Liver (tissue), 10 donors: ENCODE measurements at places on chromosomes 11 and 22. TPM values are rescaled to one million over a fixed set of nuclear protein-coding genes. Genes with fewer than 3 reads are reported as not detected.

Gene NCF4
- total RNA-seq: 14.3 TPM

Gene OR9Q2
- not detected for total RNA-seq

Gene CWC15
- 22.1 TPM for total RNA-seq

Gene KCNQ1
- total RNA-seq: 1.3 TPM

Gene TMEM86A
- total RNA-seq: 2.7 TPM

Gene CNIH2
- total RNA-seq: not detected

Gene CDCA5
- 12.0 TPM for total RNA-seq

Gene C11orf87
- total RNA-seq: not detected

Gene GRK3
- total RNA-seq: 6.5 TPM

- no peak for DNase-seq
- no peaks in the 10 kb centered on the region for H3K4me1 ChIP-seq
- no peaks in the 10 kb centered on the region for H3K36me3 ChIP-seq
- H3K27me3 ChIP-seq: no peaks in the 10 kb centered on the region
Measured at GRCh38 chr11:27227736-27228135, 135.3 kb downstream of the CCDC34 start.

DNA sequence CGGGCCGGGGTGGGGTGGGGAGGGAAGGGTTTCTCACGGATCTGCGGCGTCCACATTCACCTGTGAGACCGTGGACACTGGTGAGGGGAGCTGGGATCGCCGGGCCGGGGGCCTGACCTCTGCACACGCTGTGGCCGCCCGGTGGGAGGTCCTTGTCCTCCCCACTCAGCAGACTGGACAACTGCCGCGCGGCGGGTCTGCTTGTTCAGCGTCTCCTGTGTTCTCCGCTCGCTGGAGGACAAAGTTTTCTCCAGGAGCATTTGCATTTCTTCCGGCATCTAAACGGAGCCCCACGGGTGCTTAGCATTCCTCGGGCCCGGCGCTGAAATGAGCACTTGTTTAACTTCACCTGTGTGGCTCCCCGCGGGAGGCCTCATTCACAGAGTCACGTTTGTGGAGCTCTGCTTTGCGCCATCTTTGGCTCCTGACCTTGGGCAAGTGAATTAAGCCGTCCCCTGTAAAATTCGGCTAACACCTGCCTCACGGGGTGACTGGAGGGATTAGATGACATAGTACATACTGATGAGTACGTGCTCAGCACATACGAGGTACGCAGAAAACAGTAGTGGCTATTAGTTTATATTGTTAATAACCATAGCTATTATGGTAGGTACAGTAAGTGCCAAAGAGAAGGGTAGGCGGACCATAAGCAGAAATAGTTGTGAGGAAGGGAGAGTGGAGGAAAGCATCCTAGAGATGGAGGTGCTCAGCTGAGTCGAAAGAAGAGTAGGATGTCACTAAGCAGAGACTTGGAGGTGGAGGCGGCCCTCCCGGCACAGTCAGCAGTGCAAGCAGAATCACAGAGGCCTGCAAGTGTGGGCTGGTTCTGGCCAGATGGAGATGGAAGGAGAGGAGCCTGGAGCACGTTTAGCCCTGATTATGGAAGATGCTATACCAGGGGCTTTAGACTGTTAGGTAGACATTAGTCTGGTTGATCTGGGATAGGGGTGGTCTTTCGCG lies 885 bp downstream of the TRMU start:
- H3K27ac ChIP-seq: peak overlapping the region; percentile 74
- H3K4me3 ChIP-seq: peak overlapping the region; percentile 93
- peak; percentile 46 for DNase-seq
- H3K36me3 ChIP-seq: peaks cover 22% of the 10 kb centered on the region
- peaks cover 7% of the 10 kb centered on the region for H3K4me1 ChIP-seq

DNA sequence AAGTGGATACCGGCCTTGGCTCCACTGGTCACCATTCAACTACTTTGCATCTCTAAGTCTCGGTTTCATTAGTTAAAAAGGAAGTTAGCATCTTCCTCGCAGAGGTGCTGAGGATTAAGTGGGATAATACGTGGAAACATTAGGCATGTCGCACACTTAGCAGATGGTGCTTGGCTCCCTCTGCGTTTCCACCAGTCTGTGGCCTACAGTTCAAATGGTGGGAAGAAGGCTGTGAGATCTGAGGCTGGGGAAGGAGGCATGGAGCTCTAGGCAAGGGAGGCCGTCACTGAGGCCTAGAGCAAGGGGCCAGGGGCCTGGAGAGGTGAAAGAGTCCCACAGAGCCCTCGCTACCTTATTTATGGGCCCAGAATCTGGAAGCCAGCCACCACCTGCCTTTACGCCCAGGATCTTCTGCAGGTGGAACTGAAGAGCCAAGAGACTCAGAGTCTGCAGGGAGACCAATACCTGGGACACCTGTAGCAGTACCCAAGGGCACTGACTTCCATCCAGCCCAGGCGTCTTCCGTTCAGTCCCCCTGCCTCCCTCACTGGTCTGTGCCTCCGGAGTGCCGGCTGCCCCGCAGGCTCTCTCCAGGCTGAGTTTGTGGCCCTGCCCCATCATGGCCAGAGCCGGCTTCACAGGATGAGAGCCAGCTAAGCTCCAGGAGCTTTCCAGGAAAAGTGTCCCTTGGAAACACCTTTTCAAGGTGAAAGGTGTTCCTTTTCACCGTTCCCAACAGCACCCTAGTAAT lies 66.1 kb upstream of the A4GALT start:
- H3K36me3 ChIP-seq: no peaks in the 10 kb centered on the region
- no peak overlapping the region for H3K4me3 ChIP-seq
- H3K4me1 ChIP-seq: no peaks in the 10 kb centered on the region
- H3K27ac ChIP-seq: no peak overlapping the region
- H3K27me3 ChIP-seq: no peaks in the 10 kb centered on the region

DNA sequence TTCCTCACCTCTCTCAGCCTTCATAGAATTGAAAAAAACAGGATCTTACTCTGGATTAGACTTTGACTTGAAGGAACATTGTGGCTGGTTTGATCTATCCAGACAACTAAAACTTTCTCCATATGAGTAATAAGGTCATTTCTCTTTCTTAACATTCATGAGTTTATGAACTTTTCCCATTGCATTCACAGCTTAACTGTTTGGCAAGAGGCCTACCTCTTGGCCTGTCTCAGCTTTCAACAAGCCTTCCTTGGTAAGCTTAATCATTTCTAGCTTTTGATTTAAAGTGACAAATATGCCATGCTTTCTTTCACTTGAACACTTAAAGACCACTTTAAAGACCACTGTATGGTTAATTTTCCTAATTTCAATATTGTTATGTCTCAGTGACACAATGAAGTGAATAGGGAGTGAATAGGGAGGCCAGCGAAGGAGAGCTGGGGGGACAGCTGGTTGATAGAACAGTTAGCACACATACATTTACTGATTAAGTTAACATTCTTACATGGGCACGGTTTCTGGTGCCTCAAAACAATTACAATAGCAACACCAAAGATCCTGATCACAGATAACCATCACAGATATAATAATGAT lies 17.0 kb downstream of the IMMP1L start:
- H3K27ac ChIP-seq: no peak overlapping the region
- no peak for DNase-seq
- no peaks in the 10 kb centered on the region for H3K4me1 ChIP-seq
- no peaks in the 10 kb centered on the region for H3K27me3 ChIP-seq
- no peak overlapping the region for H3K4me3 ChIP-seq

GRCh38 chr22:41481131-41481830 lies 12.4 kb downstream of the ACO2 start:
- H3K36me3 ChIP-seq: no peaks in the 10 kb centered on the region
- H3K27me3 ChIP-seq: no peaks in the 10 kb centered on the region
- no peak overlapping the region for H3K4me3 ChIP-seq
- DNase-seq: no peak

DNA sequence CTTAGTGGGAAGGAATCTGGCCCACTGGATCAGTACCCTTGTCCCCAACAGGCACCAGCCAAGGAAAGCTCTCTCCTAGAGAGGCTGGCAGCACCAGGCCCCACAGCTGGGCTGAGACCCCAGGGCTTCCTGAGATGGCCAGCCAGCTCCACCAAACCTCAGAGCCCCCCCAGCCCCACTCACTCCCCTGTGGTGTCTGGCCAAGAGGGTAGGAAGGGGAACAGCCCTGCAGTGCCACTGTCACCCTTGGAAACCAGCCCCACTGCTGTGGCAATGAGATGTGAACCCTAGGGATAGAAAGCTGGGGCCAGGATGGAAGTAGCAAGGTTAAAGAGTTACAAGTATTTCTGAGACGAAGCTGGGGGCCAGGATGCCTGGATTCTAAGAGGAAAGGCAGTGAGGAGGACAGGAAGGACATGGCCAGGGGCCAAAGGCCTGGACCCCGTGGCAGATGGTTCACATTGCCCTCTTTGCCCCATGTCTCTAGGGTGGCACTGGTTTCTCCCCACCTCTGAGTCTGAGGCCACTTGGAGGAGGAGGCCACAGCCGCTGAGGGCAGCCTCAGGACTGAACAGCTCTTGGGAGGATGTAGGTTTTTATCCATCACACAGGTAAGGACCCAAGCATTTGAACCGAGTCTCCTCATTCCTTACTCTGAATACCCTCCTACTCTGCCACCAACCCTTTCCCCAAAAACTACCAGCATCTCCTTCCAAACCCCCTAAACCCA lies 28.8 kb downstream of the NRXN2 start:
- H3K36me3 ChIP-seq: no peaks in the 10 kb centered on the region
- no peak overlapping the region for H3K4me3 ChIP-seq
- no peak overlapping the region for H3K27ac ChIP-seq

- no peaks in the 10 kb centered on the region for H3K27me3 ChIP-seq
- H3K4me1 ChIP-seq: no peaks in the 10 kb centered on the region
- no peaks in the 10 kb centered on the region for H3K36me3 ChIP-seq
- DNase-seq: no peak
Measured at GRCh38 chr11:1168256-1168655, 10.5 kb downstream of the MUC5AC start.

GRCh38 chr11:70313945-70314344 lies 43.5 kb downstream of the PPFIA1 start:
- no peak for DNase-seq
- H3K36me3 ChIP-seq: peaks cover 4% of the 10 kb centered on the region
- no peak overlapping the region for H3K27ac ChIP-seq
- H3K27me3 ChIP-seq: no peaks in the 10 kb centered on the region
- no peaks in the 10 kb centered on the region for H3K4me1 ChIP-seq

GRCh38 chr22:36658900-36659299 lies 44.7 kb downstream of the CACNG2 start:
- H3K27ac ChIP-seq: no peak overlapping the region
- H3K27me3 ChIP-seq: no peaks in the 10 kb centered on the region
- no peaks in the 10 kb centered on the region for H3K4me1 ChIP-seq
- no peak for DNase-seq

DNA sequence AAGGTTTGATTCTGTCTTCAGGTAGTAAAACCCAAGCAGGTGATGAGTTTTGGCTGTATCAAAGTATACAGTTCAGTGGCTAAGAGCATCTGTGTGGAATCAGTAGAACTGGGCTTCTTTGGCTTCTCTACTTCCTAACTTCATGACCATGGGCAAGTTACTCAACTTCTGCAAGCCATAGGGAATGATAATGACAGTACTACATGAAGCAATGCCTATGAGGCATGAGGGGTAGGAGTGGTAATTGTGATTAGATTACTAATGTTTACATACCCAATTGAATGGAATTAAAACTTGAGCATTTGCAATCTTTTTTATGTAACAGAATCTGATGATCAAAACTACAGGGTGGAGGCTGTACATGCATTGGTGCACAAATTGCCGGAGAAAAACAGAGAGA lies 164.3 kb downstream of the PGR start:
- H3K4me3 ChIP-seq: no peak overlapping the region
- no peaks in the 10 kb centered on the region for H3K27me3 ChIP-seq
- DNase-seq: no peak

- H3K4me3 ChIP-seq: no peak overlapping the region
- H3K27me3 ChIP-seq: no peaks in the 10 kb centered on the region
- H3K36me3 ChIP-seq: no peaks in the 10 kb centered on the region
- DNase-seq: no peak
- H3K4me1 ChIP-seq: no peaks in the 10 kb centered on the region
- no peak overlapping the region for H3K27ac ChIP-seq
Measured at GRCh38 chr11:112298535-112298934, 37.9 kb upstream of the PLET1 start.

- no peaks in the 10 kb centered on the region for H3K36me3 ChIP-seq
- no peak for DNase-seq
- no peak overlapping the region for H3K4me3 ChIP-seq
- peaks cover 8% of the 10 kb centered on the region for H3K4me1 ChIP-seq
- no peaks in the 10 kb centered on the region for H3K27me3 ChIP-seq
Measured at GRCh38 chr11:34180040-34180813, 74.8 kb downstream of the NAT10 start.
